Dermis blood vessel endothelial cell (primary cell): ENCODE measurements at places on chromosomes 1 and 21. TPM values are rescaled to one million over a fixed set of nuclear protein-coding genes. Genes with fewer than 3 reads are reported as not detected.

The DSCAM gene
- total RNA-seq: under 0.01 and 0.19 TPM in 2 replicates

The TBX19 gene
- total RNA-seq: 0.47 and 0.51 TPM in 2 replicates

The SLC1A7 gene
- total RNA-seq: not detected in 2 replicates

The SPRR1A gene
- not detected in 2 replicates for total RNA-seq

The PCAT6 gene
- total RNA-seq: 0.51 TPM in 1 of 2 replicates, not detected in the other

The RUNX3 gene
- total RNA-seq: not detected in 2 replicates

The KRTAP12-2 gene
- not detected in 2 replicates for total RNA-seq

The EXO1 gene
- 6.8 and 17.6 TPM in 2 replicates for total RNA-seq

The RHCE gene
- total RNA-seq: 0.34 and 0.93 TPM in 2 replicates

The PTPN22 gene
- total RNA-seq: not detected in 2 replicates

The FLG gene
- under 0.01 and 0.05 TPM in 2 replicates for total RNA-seq

The PCSK9 gene
- total RNA-seq: 0.70 TPM in 1 of 2 replicates, not detected in the other

The KRTAP6-2 gene
- total RNA-seq: not detected in 2 replicates

DNA sequence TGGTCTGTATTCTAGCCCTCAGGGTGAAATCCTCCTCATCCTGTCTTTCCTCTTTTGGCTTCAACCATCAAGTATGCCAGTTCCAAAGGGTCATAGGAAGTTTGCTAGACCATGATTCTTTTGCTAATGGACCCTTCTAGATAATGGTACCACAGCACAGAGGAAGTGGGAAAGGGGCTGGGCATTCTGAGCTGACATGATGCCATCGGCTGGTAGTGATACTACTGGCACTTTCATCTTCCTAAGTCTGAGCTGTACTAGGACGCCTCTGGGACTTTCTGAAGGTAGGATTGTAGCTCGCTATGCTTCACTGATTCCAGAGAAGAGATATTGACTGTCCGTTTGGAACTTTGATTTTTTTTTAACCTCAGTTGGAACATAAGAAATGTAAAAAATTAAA is 11.4 kb downstream of the FASLG start:
- DNase-seq: no peak

DNA sequence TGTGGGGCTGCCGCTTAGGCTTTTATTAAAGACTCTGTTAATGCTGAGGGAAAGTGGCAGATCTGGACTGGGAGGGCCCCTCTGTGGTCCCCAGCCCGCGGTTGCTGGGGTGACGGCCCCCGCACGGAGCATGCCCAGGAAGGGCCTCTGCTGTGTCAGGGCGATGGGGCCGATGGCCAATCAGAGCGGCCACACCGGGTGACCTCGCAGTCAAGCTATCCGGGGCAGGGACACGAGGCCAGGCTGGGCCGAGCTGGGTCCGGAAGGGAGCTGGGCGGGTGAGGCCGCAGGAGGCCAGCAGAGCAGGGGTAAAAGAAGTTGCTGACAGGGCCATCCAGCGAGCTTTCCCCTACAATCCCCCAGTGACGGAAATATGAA is 145.1 kb downstream of the CASZ1 start:
- DNase-seq: no peak

- no peak for DNase-seq
Observed at GRCh38 chr1:231480008-231480407, 48.5 kb upstream of the TSNAX start.

GRCh38 chr1:923131-923990 is at the start of gene SAMD11:
TSS of gene SAMD11 (plus strand) at chr1:923923. CDS start at chr1:924432, 509 bp downstream.
- DNase-seq: peak; percentile 82

- DNase-seq: no peak
Observed at GRCh38 chr1:26516987-26517765, 12.4 kb upstream of the RPS6KA1 start.

DNA sequence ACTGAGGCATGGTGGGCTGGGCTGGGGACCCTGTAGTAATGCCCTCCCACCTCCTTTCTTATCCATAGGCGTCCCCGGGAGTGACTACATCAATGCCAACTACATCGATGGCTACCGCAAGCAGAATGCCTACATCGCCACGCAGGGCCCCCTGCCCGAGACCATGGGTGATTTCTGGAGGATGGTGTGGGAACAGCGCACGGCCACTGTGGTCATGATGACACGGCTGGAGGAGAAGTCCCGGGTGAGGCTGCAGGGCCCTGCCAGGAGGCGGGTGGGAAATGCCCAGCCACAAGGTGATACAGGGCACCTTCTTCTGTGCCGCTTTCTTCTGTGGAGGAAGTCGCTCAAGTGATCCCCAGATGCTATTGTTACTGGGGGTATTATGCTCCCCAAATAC is 32.3 kb upstream of the KDM4A start:
- DNase-seq: no peak

- DNase-seq: peak; percentile 79
Observed at GRCh38 chr1:3625151-3625907, 514 bp downstream of the TPRG1L start.

- no peak for DNase-seq
Observed at GRCh38 chr1:52641307-52641706, 8.3 kb downstream of the SHISAL2A start.

DNA sequence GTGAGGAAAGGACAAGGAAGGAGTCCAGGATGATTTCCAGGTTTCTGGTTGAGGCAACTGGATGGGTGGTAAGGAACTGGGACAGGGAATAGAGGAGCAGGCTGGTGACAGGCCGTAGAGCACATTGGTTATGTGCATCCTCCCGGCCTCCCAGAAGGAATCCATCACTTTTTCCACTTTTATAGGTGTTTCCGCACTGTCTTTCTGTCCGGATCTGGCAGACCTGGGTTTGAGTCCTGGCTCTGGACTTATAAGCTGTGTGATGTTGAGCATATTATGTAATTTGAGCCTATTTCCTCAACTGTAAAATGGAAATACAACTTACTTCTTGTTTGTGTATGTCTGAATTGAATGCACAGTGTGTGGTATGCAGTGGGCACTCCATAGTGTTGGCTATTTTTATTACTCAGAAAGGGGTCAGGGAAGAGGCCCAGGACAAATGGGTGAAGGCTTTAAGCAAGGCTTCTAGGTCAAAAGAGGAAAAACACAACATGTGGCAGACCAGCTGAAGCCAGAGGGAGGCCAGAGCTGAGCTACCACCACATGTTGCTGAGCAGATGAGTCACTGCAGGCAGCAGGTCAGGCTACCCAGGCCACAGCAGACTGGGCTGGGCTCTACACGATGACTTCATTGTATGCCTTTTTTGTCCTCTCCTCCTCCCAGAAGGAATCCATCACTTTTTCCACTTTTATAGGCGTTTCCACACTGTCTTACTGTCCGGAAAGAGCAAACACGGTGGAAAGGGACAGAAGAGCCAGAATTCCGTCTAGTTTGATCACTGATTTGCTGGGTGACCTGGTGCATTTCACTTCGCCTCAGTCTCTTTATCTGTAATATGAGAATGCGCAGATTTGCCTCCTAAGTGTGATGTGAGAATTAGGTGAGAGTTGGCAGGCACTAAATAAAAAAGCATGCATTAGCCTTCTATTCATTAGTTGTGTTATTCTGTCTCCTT is 791 bp upstream of the MAST2 start:
- peak; percentile 92 for DNase-seq

DNA sequence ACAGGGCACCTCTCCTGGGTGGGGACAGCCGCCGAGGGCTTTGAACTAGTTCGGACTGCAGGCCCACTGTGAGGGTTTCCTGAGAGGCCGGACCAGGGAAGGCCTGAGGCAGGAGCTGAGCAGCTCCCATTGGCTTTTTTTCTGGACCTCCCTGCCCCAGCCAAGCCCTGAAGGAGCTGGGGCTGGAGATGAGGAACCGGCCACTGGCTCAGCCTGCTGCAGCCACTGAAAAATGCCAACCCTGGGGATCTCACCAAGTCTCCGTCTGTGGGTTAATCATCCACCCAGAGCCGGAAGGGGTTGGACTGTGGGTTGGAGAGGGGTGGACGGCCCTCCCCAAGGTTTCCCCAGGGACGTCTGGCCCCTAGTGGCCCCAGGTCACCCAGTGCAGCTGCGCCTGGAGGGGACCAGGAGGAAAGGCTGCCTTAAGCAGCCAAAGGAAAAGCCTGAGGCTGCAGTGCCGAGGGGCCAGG is 2.5 kb downstream of the VWA1 start:
- no peak for DNase-seq

GRCh38 chr1:13763991-13764390 is 64.0 kb downstream of the PRDM2 start:
- DNase-seq: no peak

GRCh38 chr1:220748089-220748934 is at the start of gene MTARC2:
TSS of gene MTARC2 (plus strand) at chr1:220748322. CDS start at chr1:220748532, 210 bp downstream.
- peak; percentile 77 for DNase-seq

GRCh38 chr1:226532553-226532952 is 16.0 kb upstream of the STUM start:
- no peak for DNase-seq

- DNase-seq: no peak
Observed at GRCh38 chr1:228207851-228208821, at the start of gene OBSCN. TSS of gene OBSCN (plus strand) at chr1:228208044. CDS start at chr1:228211784, 3,740 bp downstream.

GRCh38 chr1:61981870-61982660 is 212.6 kb upstream of the L1TD1 start:
- DNase-seq: no peak

DNA sequence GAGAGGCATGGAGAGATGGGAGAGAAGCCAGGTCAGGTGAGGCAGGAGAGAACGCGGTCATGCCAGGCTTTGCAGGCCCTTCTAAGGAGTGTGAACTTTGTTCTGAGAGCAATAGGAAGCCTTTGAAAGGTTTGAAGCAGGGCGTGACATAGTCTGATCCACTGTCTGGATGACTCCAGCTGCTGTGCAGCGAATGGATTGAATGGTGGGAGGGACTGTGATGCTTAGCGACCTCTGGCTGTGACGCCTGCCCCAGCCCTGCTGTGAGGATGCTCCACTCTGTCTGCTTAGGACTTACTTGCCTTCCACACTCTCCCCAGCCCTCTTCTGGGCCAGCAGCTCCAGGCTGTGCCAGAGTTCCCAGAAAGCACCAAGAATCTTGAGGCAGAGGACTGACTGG is 41.8 kb upstream of the POU3F1 start:
- no peak for DNase-seq

DNA sequence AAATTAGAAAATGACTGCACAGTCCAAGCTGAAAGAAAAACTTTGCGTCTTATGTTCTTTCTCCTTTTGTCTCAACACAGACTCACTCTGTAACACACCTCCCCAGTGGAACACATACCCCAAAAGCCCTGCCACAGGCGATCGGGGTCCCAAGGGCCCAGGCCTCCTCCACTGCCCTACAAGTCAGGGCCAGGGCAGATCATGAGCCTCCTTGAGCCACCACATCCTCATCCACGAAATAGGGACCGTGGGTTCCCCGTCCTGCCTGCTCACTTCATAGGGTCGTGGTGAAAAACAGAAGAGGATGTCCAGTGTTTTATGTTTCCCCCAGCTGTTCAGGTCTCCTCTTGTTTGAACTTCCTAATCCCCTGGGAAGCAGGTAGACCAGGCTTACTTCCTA is 116.7 kb downstream of the KCNN3 start:
- DNase-seq: no peak

- DNase-seq: peak; percentile 26
Observed at GRCh38 chr1:109906160-109906838, 4.3 kb upstream of the CSF1 start.

DNA sequence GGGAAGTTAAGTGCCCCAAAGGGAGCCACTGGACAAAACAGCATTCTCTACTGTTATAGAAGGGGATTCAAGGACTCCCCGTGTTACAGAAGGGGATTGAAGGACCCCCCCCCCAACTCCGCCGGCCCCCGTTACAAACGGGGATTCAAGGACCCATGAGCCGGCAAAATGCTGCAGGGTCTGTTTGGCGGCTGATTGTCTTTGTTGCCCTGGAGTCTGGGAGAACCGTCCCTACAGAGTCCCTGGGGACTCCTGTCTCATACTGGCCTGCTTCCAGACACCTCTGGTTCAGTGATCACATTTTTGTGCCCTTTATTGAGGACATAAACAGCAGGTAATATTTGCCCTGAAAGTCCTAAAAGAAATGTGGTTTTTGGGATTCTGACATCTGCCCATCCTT is 96.4 kb downstream of the SYF2 start:
- no peak for DNase-seq

DNA sequence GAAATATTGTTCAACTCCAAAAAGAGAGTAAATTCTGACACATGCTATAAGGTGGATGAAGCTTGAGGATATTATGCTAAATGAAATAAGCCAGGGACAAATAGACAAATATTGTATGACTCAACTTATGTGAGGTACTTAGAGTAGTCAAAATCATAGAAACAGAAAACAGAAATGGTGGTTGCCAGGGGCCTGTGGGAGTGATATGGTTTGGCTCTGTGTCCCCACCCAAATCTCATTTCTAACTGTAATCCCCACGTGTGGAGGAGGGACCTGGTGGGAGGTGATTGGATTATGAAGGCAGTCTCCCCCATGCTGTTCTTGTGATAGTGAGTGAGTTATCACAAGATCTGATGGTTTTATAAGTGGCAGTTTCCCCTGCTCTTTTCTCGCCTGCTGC is 24.7 kb upstream of the DISP1 start:
- no peak for DNase-seq

DNA sequence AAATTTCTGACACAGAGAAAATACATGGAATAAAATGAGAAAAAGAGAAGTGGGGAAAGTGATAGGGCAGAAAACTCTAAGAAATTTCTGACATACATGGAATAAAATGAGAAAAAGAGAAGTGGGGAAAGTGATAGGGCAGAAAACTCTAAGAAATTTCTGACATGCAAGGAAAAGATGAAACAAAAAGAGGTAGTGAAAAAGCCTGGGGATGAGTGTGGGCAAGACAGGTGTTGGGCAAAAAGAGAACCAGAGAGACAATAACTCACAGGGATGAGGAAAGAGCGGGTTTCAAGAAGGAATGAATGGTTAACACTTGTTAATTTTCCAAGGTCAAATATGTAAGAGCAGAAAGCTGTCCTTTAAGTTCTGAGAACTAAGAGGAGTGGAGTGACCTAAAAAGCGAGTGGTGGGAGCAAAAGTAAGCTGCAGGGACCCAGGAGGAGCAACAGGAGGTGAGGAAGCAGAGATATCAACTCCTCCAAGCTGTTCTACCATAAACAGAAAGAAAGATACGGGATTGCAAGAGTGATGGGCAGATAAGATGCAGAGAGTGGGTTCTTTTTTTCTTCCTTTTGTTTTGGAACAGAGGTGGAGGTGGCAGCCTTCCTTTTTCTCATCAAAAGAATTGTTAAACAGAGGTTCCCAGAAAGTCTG is 29.9 kb upstream of the EXO1 start:
- DNase-seq: no peak

GRCh38 chr1:67688526-67689219 is 3.7 kb downstream of the GADD45A start:
- DNase-seq: peak; percentile 44

DNA sequence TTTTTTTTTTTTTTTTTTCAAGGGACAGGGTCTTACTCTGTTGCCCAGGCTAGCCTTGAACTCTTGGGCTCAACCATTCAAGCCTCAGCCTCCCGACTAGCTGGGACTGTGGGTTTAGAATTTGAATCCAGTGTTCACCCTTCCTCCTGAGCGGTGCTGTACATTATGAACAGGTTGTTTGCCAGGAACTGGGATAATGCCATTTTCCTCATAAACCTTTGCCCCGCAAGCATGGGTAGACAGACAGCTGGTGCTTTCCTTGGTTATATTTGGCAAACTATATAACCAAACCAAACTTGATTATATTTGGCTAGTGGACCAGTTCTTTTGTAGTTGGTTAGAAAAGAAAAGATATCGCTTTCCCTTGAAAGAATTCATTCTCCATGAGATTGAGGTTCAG is 54.9 kb downstream of the GALNT2 start:
- no peak for DNase-seq
